ENCODE measurements at places on chromosomes 11 and 22.

DNA sequence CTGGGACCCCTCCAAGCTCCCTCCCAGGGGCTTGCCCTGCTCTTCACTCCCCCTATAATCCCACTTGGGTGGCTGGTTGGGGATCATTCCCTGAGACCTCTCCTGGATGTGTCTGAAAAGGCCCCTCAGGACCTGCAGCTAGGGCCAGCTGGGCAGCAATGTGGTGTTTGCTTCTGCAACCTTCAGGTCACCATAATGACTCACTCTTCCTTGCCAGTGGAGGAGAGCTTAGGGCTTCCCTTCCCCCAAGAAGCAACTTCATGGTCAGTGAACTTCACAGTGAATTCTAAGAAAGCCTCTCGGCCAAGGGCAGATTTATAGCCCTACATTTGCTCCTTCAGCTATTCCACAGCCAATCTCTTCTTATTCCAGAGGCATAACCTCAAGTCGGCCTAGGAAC lies 45.1 kb upstream of the TSPAN18 start:
- DNase-seq: no peak

DNA sequence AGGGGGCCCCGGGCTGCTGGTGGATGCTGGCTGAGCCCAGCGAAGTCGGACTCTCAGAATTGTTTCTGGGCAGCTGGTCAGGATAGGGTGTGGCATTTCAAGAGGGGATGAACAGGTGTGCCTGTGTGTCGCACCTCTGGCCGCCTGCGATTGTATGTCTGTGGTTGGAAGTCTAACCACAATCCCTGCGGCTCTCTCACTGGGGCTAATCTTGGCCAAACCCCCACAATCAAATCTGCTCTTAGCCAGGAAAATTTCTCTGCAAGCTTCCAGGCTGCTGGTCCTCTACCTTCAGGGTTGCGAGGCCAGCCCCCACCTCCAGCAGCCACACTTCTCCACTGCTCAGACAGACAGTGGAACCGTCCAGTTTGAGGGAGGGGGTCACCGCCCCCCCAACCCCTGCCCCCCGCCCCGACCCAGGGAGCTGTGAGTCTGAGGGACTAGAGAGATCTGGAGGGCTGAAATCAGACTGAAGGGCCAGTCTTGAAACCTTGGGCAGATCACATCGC lies 953 bp downstream of the ATG16L2 start:
- DNase-seq: no peak

GRCh38 chr22:25219211-25219689 lies at the start of gene CRYBB2:
Gene CRYBB2 (plus strand): TSS chr22:25219639. CDS start chr22:25221430, 1,791 bp downstream.
- no peak for DNase-seq

GRCh38 chr11:129447654-129448239 lies 72.1 kb downstream of the BARX2 start:
- DNase-seq: no peak

DNA sequence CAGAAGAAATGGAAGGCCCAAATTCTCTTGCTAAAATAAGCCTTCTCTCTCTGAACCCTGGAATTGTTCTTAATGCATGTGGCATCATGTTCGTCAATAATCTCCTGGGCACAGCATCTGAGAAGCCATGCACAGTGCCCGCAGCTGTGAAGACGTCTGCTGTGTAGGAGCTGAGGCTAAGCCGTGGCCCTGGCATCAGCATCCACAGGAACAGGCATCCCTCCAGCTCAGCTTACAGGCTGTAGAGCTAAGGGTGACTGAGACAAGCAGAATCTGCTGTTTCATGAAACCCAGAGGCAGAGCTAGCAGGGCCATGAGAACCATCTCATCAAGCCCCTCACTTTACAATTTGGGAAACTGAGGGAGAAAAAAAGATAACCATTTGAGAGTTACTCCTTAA lies 60.6 kb downstream of the SEZ6L start:
- no peak for DNase-seq

DNA sequence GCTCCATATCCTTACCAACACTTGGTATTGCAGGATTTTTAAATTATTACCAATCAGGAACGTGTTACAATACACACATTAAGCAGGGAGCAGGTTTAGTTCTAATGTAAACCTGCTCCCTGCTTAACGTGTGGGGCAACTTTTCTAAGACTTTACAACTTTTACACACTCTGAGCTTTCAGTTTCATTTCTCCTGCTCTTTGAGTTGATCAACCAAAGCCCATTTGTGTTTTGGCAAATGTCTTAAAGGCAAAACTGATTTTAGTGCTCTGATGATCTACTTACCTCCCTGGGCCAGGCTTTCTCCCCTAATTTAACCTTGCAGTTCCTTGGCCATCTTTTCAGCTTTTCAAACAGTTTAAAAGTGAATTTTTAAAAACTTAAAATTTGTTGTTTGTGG lies 70.9 kb downstream of the ZBTB44 start:
- DNase-seq: no peak

DNA sequence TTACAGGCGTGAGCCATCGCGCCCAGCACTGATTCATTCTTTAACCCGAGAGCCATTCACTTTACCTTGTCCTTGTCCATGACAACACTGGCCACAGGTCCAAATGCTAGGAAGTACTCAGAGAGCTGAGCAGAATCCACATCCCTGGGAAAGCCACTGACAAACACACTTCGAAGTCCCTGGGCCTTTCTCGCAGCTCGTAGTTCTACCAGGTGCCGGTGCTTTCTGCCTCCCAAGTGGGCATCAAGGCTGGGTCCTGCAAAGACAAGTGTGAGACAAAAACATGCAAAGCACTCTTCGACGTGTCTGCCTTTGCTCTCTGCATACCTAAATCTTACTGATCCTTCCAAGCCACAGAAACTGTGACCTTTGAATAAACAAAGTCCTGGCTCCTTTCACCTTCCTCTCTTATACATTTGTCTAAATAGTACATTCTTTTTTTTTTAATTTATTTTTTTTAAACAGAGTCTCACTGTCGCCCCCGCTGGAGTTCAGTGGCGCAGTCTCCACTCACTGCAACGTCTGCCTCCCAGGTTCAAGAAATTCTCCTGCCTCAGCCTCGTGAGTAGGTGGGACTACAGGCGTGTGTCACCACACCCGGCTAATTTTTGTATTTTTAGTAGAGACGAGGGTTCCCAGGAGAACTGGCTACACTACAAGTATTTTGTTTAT lies 2.2 kb downstream of the TUT1 start:
- no peak for DNase-seq

- DNase-seq: no peak
Observed at GRCh38 chr11:17812865-17813187, 78.2 kb downstream of the KCNC1 start.

DNA sequence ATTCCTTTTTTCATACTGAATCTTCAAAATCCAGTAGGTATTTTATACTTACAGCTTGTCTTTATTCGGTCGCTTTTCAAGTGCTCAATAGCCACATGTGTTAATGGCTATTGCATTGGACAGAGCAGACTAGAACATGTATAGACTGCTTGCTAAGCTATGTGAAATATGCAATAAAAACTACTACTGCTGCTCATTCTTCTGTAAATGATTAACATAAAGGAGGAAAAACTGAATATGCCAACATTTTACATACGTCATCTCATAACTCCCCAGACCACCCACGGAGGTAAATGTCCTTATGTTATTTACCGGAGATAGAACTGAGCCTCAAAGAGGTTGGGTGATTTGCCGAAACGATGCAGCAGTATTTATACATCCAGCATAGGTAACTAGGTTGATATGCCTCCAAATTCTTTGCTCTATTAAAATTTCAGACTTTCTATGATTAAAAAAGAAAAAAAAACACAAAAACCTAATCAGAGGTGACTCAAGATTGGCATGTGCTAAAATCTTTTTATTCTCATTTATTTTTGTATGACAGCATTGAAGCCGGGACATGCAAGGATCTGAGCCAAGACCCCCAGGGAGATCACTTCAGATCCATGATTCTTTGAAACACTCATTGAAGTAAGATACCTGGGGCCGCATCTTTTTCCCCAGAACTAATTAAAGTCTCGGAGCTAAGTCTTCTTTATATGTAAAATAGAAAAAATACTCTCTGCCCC lies 78.5 kb upstream of the OR5AK2 start:
- no peak for DNase-seq

- DNase-seq: no peak
Observed at GRCh38 chr11:36360826-36361415, 64.8 kb downstream of the PRR5L start.

GRCh38 chr11:113279591-113279990 lies 34.8 kb upstream of the TTC12 start:
- DNase-seq: no peak

GRCh38 chr11:18726040-18726439 lies at the start of gene IGSF22:
Gene IGSF22 (minus strand): TSS chr11:18726188. CDS start chr11:18724236, 1,952 bp downstream.
- no peak for DNase-seq

DNA sequence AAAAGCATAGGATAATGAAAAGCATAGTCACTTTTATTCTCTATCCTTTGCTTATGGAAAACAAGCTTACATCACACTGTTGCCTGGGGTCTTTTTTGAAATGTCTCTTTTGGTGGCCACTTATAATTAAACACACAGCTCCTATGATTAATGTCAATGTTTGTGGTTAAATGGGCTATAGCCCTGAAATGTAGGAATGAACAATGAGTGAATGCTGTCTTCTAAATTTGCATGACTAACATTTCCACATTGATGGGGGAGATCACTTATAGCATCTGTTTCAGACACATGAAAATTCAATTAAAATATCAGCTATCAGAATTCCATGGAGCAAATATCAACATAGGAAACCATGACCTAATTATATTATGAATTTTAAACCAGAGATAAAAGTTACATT lies 171.4 kb upstream of the FAT3 start:
- DNase-seq: no peak

DNA sequence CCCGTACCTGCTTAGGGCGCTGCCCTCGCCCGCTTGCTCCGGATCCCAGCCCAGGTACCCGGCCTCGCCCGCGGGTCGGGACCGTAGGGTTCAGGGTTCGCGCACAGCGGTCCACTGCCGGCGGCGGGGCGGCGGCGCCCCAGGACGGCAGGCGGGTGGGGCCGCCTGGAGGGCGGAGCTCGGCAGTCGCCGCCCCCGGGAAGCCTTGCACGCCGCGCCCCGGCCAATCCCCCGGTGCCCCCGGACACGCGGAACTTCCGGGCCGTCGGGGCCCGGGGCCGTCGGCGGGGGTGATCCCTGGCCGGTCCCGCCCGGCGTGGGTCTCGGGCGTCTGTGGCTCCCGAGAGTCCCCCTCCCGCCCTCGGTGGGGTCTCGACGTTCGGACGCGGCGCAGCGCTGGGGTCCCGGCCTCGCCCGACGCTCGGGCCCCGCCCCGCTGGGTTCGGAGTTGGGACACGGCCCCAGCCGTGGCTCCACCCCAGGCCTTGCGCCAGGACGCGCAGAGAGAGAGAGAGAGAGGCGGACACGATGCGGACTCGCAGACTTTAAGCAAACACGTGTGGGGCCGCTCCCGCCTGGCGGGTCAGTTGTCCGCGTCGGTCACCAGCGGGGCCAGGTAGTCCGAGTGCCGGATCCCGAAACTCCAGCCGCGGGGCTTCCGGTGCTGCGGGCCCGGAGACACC lies at the start of gene TYMP:
TYMP (minus strand) TSS at position 116 of the 683 bp plus-strand sequence. CDS start 303 bp downstream, outside the sequence.
- DNase-seq: no peak

DNA sequence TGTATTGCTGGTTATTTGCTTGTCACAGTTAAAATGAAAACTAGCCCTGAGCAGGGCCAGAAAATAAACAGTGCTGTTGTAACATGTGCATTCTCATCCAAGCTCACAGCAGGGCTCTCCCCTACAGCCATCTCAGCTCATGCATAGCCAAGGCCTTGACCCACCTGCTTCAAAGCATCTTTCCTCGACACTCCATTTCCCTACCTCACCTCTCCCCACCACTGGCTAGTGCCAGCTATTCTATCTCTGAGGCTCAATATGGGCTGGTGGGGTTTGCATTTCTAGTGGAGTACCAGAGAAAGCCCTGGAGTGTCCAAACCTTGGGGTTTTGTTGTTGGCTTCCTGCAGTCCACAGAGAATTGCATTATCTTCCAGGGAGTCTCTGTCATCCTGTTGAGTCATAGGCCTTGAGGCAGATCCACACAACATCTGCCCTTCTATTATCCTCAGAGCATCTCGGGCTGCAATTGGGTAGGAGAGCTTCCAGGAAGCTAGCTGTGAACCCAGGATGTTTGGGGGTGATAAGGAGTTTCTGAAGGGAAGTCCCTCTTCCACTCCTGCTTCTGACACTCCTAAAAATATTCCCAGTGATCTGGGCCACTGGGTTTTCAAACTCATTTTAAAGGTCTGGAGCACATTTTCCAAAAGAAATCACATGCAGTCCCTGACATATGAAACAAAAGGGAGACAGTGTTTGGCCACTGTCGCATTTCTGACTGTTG lies 36.1 kb upstream of the AMOTL1 start:
- no peak for DNase-seq

GRCh38 chr22:31826443-31826842 lies 72.6 kb downstream of the DEPDC5 start:
- DNase-seq: no peak

GRCh38 chr22:44200451-44200850 lies 19.7 kb downstream of the PARVG start:
- DNase-seq: no peak

GRCh38 chr11:18046116-18046777 lies at the start of gene TPH1:
Gene TPH1 (minus strand): TSS chr11:18046269. CDS start chr11:18040762, 5,507 bp downstream.
- DNase-seq: no peak

- DNase-seq: no peak
Observed at GRCh38 chr22:35894464-35894878, 134.2 kb downstream of the RBFOX2 start.

GRCh38 chr11:62928011-62928410 lies 6.8 kb upstream of the CHRM1 start:
- no peak for DNase-seq

- DNase-seq: no peak
Observed at GRCh38 chr11:75831915-75832502, 17.0 kb downstream of the UVRAG start.

DNA sequence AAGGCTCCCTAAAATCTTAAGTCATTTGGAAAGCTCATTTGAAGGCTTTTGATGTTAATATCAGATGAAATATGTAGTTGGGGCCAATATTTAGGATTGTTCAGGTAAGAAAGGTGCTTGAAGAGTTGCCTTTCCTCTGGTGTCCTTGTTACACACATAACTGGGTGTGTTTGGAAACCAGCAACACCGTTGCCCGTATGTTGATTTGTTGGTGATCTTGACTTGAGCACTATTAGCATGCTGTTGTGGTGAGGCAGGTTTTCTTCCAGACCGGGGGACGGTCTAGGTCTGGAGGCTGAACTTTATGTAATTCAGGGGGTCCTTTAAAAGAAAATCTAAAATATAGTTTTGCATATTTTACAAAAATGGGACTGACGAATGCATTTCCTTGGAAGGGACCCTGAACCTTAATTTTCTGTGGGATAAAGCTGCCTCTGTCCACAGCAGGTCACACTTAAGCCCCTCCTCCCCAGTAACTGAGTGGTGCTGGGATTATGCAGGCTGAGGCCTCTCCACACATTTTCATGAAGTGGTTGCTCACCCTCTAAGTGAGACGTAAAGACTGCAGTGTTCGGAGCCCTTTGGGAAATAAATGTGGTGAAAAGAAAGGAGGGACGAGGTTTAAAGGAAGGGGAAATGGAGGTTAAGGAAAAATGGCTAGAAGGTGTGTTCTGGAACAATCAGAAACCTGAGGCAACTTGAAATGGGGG lies 1.8 kb downstream of the YWHAH start:
- DNase-seq: no peak
